ENCODE measurements at places on chromosomes 2 and 18.

DNA sequence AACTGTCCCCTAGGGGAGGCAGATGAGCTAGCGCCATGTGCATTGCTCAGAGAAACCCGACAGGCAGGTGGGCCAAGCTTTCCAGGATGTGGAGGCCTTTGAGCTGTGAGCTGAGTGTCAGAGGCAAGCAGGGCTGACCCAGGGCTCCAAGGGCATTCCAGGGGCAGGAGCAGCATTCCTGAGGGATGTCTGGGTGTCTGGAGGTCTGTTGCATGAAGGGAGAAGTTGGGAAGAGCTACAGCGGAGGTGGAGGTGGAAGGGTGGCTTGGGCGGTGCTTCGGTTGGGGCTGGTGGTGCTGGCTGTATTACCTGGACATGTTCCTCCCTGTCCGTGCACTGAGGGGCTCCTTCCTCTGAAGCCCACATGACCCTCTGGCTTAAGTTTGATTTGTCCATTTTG is 102.8 kb downstream of the RNF144A start:
- DNase-seq = no peak

- DNase-seq = no peak
Measured at GRCh38 chr2:200742426-200742825, 69.3 kb upstream of the BZW1 start.

- DNase-seq = no peak
Measured at GRCh38 chr2:96816836-96817702, 1.0 kb downstream of the CNNM3 start.

DNA sequence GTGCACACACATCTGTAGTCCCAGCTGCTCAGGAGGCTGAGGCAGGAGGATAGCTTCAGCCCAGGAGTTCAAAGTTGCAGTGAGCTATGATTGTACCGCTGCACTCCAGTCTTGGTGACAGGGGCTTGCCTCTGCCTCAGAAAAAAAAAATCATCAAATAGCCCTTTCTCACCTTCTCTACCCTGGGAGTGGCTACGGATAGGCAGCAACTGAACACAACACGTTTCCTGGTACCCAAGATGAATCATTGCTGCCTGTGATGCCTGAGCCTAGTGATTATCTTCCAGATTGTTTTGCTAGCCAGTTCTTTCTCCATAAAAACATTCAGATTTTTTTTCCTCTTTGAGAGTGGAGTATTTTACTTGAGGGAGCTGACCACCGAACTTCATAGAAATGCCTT is 13.5 kb downstream of the INPP4A start:
- no peak for DNase-seq

DNA sequence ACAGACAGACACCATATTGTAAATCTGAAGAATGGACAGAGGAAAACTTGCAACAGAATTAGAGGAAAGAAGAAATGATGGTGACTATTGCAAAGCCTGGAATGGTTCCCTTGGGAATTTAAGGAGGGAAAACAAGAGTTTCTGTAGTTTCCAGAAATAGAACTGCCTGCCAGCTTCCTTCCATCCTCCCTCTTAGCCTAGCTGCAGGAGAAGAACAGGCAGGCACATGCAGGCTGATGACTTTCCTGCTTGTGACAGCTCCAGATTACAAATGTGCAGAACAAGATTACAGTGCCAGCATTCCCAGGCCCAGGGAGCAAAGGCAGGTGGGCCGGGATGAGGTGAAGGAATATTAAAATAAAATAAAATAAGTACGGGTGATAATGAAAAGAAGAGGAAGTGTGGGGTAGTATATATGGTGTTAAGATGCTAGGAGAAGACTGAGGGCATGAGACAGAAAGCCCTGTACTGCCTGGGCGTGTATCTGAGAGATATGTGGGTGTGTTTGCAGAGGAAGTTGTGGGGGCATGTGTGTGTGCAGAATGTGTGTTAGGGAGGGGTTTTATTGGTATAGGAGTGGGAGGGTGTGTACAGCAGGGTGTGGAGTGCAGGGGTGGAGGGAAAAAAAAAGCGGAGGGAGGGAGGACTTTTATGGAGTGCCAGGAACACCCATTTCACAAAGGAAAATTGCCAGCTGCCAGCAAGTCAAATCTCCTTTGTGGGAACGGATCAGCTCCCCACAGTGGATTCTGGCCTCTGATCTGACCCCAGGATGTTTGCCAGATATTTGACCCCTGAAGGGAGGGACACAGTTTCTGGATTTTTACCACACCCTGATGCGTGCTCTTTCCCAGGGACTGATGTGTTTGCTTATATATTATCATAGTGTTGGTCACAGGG is 43.9 kb upstream of the NEMP2 start:
- DNase-seq = no peak

GRCh38 chr2:126986631-126987187 is 88.0 kb downstream of the TEX51 start:
- no peak for DNase-seq

DNA sequence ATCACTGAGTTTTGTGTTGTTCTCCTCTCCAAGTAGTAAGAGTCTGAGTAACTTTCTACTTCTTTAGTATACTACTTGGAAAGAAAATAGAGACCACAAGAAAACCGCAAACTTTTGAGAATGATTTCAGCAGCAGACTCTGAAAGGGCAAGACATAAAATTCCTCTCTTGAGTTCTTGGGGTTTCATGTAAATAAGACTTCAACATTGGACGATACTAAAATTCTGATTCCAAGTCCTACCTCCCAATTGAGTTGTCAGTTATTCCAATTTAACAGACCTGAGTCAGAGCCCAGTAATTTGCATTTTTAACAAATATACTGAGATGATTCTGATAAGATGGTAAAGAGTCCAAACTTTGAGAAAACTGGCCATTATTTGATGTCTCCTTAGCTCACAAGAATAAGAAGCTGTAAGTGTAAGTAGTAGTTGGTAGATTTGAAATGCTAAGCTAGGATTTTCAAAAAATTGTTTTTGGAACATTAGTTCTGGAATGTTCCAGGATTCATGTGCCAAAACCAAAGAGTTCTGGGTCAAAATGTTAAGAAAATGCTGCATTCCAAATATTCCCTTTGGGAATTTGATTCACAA is 261.6 kb upstream of the SPOPL start:
- DNase-seq = no peak

- no peak for DNase-seq
Measured at GRCh38 chr18:55141318-55141717, 182.1 kb upstream of the CCDC68 start.

- DNase-seq = no peak
Measured at GRCh38 chr2:33788044-33788443, 188.9 kb upstream of the FAM98A start.

GRCh38 chr2:221442128-221442527 is 130.0 kb downstream of the EPHA4 start:
- no peak for DNase-seq

DNA sequence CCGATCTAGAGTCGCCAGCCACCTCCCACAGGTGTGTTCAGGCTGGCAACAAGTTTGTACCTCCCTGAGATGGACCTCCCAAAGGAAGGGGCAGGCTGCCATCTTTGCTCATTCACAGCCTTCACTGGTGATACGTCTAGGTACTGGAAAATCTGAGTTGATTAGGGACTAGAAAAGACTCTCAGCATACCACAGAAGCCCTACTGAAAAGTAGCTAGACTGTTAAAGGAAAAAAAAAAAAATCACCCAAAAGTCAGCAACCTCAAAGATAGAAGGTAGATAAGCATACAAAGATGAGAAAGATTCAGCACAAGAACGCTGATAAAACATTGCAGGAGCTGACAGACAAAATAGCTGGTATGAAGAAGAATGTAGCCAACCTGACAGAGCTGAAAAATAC is 128.6 kb upstream of the WDR75 start:
- DNase-seq = no peak

DNA sequence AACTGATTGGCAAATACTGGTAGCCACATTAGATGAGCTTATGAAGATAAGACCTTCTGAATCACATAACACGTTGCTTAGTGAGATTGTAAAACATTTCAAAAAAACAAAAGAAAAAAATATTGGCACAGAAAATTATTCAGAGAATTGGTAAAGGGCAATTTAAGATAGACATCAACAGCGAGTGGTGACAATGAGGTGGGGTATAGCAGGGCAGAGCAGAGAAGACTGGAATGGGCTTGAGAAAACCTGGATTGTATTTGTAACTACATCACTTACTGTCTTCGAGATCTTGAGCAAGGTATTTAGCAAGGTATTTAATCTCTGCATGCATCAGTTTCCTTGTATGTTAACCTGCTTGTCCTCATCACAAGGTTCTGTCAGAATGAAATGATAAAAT is 313.0 kb upstream of the MEIS1 start:
- DNase-seq = no peak

DNA sequence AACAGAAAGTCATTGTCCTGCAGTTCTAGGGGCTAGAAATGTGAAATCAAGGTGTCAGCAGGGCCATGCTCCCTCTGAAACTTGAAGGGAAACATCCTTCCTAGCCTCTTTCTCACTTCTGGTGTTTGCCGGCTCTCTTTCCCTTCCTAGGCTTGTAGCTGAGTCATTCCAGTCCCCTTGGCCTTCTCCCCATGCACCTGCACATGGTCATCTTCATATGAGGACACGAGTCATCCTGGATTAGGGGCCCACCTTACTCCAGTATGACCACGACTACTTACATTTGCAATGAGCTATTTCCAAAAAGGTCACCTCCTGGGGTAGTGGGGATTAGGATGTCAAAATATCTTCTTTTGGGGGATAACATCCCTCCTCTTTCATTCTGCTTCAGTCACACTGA is 168.5 kb upstream of the CXCR4 start:
- no peak for DNase-seq

- DNase-seq = no peak
Measured at GRCh38 chr2:101120124-101120996, 30.8 kb downstream of the TBC1D8 start.

GRCh38 chr2:131572175-131572574 is 44.5 kb downstream of the CCDC74A start:
- no peak for DNase-seq

DNA sequence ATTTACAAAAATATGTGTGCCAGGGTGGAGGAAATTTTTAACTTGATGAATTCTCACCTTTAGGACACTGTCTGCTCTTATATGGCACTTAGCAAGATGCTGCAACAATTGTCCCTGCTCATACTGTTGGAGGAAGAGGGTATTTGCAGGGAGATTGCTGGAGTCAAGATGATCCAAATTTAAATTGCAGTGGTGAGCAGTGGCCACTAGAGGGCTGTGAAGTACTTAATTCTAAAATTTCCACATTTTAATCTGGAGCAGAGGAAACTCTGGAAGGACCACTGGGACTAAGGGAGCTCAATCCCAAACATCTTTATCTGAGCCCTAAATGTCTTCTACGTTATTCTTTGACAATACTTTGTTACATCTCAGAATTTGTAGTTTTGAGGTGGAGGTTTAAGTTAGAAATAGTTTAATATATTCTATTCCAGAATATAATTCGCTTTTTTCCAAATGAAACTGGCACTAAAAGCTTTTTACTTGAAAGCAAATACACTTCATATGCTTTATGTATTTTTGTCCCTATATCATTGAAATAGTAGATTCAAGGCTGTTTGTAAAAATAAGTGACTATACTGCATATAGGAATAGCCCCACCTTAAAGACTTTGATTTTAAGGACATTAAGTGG is 33.0 kb upstream of the PTH2R start:
- peak; percentile 56 for DNase-seq

DNA sequence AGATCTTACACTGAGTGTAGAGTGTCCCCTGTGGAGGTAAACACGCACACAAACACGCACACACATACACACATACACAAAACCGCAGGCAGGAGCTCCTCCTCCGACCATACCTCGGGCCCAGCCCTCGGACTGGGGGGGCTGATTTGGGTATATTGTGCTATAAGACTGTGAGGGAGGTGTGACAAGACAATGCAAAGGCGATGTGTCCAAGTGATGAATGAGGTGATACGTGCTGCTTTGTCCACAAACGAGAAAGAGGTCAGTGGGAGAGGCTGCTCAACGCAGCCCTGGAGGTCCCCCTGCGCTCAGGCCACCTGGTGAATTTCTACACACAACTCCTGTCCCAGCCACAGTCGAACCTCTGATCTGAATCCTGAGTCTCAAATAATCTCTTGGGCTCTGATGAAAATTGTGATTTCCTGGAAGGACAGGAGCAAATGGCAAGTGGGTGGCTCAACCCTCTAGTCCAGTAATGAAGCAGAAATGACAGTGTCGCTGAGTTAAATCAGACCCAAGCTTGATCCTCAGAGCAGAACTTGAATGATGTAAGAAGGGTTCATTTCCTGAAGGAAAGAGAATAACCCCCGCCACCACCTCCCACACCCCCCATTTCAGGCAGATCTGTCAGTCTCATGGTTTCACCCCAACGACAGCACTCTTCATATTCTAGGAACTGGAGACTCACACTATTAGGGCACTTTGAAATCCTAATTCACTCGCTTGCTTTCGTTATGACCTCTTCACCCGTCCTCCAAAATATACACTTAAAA is 48.9 kb upstream of the ASXL2 start:
- no peak for DNase-seq

GRCh38 chr2:31333527-31334183 is 80.9 kb downstream of the XDH start:
- peak; percentile 72 for DNase-seq

DNA sequence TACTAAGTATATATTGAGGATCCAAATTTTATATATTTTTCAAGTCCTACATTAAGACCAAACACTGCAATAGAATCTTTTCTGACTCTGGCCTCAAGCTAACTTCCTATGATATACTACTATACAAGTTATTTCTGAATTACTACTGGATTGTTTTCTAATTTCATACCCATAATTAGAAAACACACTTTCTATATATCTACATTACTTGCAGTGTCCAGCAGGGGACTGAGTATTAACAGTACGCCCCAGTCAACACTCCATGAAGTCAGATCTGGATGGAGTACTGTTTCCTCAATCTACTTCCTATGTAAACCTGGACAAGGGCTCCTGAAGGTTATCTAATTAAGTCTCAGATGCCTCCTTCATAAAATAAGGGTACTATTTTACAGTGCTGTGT is 26.5 kb downstream of the RMP24 start:
- no peak for DNase-seq

DNA sequence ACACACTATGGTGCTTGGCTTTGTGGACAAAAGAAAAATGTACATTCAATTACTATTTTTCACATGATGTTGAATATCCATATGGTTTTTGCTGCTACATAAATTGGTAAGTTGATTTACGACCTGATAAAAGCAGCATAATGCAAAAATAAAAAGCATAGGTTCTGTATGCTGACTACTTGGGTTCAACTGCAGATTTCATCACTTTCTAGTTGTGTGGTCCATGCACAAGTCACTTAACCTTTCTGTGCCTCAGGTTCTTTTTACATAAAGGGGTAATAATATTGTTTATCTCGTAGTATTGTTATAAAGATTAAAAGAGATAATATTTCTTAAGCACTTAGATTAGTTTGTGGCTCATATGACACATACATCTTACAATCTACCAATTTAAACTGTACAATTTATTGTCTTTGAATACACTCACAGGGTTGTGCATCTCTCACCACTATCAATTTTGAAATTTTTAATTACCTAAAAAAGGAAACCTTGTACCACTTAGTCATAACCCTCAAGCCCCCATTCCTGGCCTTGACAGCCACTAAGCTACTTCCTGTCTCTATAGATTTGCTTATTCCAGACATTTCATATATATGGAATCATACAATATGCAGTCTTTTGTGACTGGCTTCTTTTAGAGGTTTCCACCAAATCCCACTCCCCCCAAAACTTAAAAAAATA is 1443.9 kb downstream of the SUCLG1 start:
- DNase-seq = no peak
